ENCODE measurements at places on chromosomes 7 and 10. TPM values are rescaled to one million over a fixed set of nuclear protein-coding genes. Genes with fewer than 3 reads are reported as not detected.

The ZCCHC24 gene
- 19.6 TPM for total RNA-seq

The BMPER gene
- 5.0 TPM for total RNA-seq

The KIF11 gene
- 59.2 TPM for total RNA-seq

The SGPL1 gene
- total RNA-seq = 40.0 TPM

The PRKCQ gene
- 0.22 TPM for total RNA-seq

The UNC5B gene
- 11.2 TPM for total RNA-seq

The GSDME gene
- 56.4 TPM for total RNA-seq

The IL15RA gene
- 6.2 TPM for total RNA-seq

The RBM48 gene
- 13.9 TPM for total RNA-seq

The LRRD1 gene
- not detected for total RNA-seq

The MUC3A gene
- total RNA-seq = under 0.01 TPM

The CTAGE15 gene
- not detected for total RNA-seq

The PDE1C gene
- 0.12 TPM for total RNA-seq

The IGFBP3 gene
- 33.4 TPM for total RNA-seq

The CALML3 gene
- not detected for total RNA-seq

The SFTPA1 gene
- total RNA-seq = under 0.01 TPM

The ASZ1 gene
- total RNA-seq = not detected

The DPCD gene
- 70.0 TPM for total RNA-seq

The SERPINE1 gene
- total RNA-seq = 462 TPM

The CARD11 gene
- 0.62 TPM for total RNA-seq

The PAPSS2 gene
- 77.7 TPM for total RNA-seq

The ALKBH4 gene
- 17.6 TPM for total RNA-seq

The PFKFB3 gene
- 22.6 TPM for total RNA-seq

The STRIP2 gene
- total RNA-seq = 14.8 TPM

The CREB3L2 gene
- total RNA-seq = 24.0 TPM

The PLAC9 gene
- total RNA-seq = 1.9 TPM

The ACTL6B gene
- total RNA-seq = not detected

The EBLN1 gene
- total RNA-seq = not detected

The GSTO2 gene
- total RNA-seq = 1.7 TPM

The RNF32 gene
- 1.2 TPM for total RNA-seq

The TMEM139 gene
- total RNA-seq = under 0.01 TPM

The OR2A42 gene
- total RNA-seq = not detected

The NME8 gene
- total RNA-seq = not detected

The ATOH7 gene
- not detected for total RNA-seq

The NUTM2D gene
- 0.62 TPM for total RNA-seq

The HERC4 gene
- total RNA-seq = 146 TPM

The MICU1 gene
- total RNA-seq = 64.7 TPM

The LMTK2 gene
- total RNA-seq = 8.3 TPM

The OR2A5 gene
- not detected for total RNA-seq

The EIF3B gene
- total RNA-seq = 210 TPM

The ANKRD7 gene
- 1.9 TPM for total RNA-seq

The CABCOCO1 gene
- 0.44 TPM for total RNA-seq

The SLC29A3 gene
- 0.62 TPM for total RNA-seq

The ASB10 gene
- not detected for total RNA-seq

The AFAP1L2 gene
- 0.22 TPM for total RNA-seq

The GPR158 gene
- total RNA-seq = under 0.01 TPM

The CPEB3 gene
- total RNA-seq = 0.55 TPM

The TRIM4 gene
- total RNA-seq = 21.7 TPM

The HOXA3 gene
- total RNA-seq = 1.2 TPM

The IDI2 gene
- not detected for total RNA-seq
